KG1 (cell line): ENCODE measurements at places on chromosomes 4 and X.

- DNase-seq = no peak
These were observed 76.1 kb downstream of the SLC9A6 start for GRCh38 chrX:136061286-136061685.

DNA sequence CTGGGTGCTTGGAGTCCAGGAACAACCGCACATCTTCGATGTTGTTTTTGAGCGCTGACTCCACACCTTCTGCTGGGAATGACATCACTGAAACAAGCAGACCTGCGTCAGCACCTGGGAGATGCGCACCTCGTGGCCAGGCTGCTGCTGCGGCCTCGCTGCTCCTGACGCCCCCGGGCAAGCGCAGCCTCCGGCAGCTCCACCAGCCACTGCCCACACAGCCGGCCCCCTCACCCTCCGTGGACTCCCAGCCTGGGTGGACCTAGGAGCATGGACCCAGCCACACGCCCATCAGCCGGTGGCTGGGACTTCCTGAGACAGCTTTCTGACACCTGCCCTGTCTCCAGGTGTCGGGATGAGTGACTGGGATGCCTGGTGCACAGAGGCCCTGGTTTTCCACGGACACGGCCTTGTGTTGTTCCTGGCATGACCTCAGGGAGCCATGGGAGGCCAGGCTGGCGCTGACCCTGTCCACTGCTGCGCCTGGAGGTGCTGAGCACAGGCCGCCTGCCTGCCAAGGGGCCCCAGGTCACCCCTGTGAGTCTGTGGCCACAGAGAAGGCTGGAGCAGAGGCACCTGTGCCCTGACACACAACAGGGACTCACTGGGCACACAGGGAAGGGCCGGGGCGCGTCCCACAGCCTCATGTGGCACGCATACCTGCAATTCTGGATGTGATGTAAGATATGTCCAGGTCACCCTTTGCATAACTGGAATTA, 48.6 kb downstream of the GAK start:
- DNase-seq = no peak

GRCh38 chrX:10633722-10634121, 13.3 kb upstream of the MID1 start:
- DNase-seq = no peak

DNA sequence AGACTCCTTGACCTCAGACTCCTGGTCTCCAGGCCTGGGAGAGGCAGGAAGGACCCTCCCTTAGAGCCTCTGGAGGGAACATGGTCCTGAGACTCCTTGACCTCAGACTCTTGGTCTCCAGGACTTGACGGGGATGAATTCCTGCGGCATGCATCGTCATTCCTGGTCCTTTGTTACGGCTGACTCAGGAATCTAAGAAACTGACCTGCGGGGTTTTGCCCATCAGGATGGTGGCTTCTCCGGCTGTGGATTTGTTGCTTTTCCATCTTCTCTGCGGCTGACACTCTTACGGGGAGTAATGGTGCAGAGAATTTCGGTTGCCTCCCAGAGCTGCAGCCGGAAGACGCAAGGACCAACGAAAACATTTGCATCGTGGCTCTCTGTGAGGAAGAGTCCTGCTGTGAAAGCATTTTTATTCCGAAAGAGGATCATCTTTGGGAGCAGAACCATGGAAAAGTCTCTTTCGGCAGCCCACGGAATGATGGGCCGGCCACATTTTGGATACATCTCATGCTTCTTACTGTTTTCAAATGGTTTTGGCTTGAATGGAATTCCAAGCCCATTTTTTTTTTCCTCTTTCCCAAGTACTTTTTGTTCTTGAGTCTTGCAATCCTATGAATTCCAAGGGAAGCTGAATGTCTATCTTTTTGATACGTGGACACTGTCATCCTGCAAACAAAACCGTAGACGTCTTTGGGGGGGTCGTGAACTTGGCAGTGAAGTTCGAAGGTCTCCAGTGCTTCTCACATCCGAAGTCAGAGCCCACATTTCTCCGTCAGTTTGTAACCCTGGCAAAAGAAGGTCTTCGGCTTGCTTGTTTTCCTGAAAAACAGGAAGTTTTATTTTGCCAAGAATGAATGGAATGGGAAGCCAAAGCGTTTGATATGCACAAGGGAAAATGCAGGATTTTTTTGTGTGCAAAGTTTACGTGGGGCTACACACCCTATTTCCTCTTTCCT, 36.5 kb downstream of the SHOX start:
- no peak for DNase-seq

- DNase-seq = no peak
These were observed 1.6 kb upstream of the SETD7 start for GRCh38 chr4:139557556-139558110.

GRCh38 chrX:103175944-103176753, 38.8 kb upstream of the BEX4 start:
- peak; percentile 3 for DNase-seq

DNA sequence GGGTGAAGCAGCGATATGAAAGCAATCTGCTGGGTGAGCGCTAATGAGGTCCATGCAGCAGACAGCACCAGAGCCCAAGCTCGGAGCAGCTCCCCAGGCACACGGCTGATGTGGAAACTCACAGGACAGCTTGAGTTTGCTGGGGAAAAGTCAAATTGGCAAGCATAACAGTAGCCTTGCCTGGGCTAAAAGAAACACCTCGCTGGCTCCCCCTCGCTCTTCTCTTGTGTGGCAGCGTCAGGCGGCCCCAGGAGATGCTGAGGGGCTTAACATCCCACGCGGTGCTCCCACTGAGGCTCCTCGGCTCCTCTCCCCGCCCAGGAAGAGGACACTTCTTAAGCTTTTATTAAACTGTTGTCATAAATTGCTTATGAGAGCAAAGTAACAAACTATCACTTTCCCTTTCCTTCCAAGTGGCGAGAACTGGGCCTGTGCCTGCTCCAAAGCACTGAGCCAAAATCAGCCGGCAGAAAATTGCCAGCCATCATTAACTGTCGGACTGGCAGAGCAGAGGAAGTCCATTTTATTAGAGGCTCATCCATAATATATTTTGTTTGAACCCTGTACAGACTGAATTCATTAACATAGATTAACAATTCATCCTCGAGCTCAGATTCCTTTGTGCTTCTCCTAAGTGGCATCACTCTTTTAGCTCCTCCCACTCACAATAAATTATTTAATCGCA, 111.4 kb downstream of the TSPAN5 start:
- DNase-seq = no peak

- DNase-seq = no peak
These were observed 184.3 kb downstream of the NAA11 start for GRCh38 chr4:79141530-79141929.

DNA sequence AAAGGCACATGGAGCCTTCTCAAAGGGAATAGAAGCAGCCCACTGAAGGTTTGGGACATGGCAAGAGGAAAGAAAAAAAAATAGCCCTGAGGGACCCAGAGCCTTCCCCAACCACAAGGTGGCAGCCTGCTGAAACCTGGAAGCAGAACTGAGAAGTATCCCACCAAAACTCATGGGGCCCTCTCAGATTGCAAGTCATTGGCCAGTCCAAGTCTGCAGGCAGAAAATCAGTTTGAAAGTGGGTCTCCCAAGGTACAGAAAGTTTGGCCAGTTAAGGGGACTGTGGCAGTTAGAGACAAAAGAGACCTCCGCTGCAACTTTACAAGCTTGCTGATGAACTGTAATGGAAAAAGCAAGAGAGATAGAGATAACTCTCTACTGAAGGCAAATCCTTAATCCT, 155.8 kb downstream of the ANTXR2 start:
- DNase-seq = peak; percentile 19

- no peak for DNase-seq
These were observed 50.2 kb downstream of the SUPT20HL1 start for GRCh38 chrX:24410514-24411189.

DNA sequence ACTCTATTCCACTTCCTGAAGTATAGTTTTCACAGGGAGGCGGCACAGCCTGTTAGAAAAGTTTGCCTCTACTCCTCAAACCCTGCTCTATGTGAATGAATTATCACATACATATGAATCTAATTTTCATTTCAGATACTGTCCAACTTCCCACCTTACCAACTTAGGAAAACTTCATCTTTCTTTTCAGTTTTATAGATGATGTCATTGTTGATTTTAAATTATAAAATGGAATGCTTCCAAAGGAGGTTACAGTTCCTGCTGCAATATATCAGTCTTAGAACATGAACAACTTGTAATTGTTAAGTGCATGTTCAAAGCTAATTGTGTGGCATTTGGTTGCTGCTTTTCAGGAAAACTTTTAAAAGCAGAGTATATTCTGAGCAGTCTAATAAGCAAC, 92.4 kb downstream of the NEUROG2 start:
- DNase-seq = no peak
